ENCODE measurements at places on chromosomes 12 and 14.

- DNase-seq = no peak
Measured at GRCh38 chr12:130521375-130522124, 183.9 kb downstream of the PIWIL1 start.

DNA sequence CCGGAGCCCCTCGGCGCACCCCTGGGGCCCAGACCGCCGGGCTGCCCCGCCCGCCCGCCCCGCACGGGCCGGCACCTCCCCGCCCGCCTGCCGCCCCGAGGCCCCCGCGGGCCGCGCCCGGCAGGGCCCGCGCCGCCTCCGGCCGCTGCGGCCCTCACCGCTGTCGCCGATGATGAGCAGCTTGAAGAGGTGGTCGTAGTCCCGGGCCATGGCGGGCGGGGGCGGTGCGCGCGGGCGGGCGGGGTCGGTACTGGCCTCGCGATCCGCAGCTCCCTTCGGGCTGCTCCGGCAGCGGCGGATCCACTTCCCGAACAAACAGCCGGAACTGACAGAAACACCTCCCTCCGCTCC lies at the start of gene RAB35:
RAB35 (minus strand) TSS at position 313 of the 351 bp plus-strand sequence; CDS start at position 210, 103 bp downstream.
- DNase-seq = no peak

- no peak for DNase-seq
Measured at GRCh38 chr12:127051139-127051538, 1215.8 kb upstream of the TMEM132C start.

GRCh38 chr14:101028971-101029667 lies 125.6 kb upstream of the RTL1 start:
- no peak for DNase-seq

DNA sequence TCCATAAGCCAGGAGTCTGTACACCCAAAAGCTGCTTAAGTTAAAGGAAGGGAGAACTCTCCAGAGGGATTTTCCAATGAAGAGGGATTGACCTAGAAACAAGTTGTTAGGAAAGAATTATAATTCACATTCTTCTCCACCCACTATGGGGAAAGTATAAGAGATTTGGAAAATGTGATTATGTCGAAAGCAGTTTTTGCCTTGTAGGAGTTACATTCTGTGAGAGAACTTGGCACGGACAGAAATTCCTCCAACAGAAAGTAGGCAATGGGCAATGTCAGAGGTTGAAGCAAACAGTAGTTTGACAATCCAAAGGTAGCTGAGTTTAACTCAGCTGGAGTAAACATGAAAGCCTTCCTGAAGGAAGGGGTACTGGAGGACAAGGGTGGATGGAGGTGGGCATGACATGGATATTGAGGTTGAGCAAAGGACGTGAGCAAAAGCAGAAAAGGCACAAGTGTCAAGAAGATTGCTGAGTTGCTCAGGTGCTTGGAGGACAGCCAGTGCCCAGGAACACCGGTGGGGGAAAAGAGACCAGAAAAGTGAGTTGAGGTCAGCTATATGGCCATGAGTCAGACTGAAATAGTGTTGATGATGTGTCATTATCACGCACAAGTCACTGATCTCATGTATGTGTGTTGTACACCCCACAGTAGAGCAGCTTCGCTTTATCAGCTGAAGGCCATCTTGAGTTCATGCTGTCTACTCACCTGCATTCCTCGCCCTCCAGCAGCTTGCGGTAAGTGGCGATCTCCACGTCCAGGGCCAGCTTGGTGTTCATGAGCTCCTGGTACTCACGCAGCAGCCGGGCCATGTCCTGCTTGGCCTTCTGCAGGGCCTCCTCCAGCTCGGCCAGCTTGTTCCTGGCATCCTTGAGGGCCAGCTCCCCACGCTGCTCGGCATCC lies 4.0 kb downstream of the KRT5 start:
- DNase-seq = no peak

- no peak for DNase-seq
Measured at GRCh38 chr14:63800083-63800482, 52.7 kb upstream of the SYNE2 start.

GRCh38 chr12:26878661-26879119 lies 45.7 kb upstream of the ITPR2 start:
- no peak for DNase-seq

DNA sequence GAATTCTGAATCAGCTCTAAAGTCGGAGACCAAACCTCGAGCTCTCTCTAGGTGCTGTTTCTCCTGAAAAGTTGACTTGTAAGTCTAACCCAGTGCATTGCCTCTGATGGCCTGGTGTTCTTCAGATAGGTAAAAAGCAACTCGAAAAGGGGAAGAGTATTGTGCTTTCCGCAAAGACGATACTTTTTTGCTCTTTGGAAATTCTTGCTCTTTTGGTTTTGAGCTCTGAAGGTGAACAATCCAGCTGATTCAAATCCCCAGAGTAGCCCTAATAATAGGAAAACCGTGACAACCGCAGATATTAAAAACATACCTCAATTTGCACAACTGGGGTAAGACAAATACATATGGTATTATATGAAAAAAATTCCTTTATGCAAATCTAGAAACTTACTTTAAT lies 447.4 kb downstream of the RAD51B start:
- no peak for DNase-seq

DNA sequence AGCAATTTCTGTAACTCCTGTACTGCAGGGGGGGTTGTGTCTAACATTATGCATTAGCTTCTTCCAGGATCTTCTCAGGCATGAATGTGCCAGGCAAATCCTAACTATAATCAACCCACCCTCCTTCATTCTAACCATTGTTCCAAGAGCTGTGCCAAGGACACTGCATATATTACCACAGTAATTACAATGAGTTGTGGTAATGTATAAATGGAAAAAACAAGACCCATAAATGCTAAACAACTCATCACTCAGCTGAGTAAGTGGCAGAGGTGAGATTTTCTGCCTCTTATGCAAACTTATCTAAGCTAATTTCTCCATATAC lies 80.6 kb downstream of the PRKD1 start:
- DNase-seq = no peak

GRCh38 chr12:19666070-19666469 lies 226.8 kb downstream of the AEBP2 start:
- no peak for DNase-seq

DNA sequence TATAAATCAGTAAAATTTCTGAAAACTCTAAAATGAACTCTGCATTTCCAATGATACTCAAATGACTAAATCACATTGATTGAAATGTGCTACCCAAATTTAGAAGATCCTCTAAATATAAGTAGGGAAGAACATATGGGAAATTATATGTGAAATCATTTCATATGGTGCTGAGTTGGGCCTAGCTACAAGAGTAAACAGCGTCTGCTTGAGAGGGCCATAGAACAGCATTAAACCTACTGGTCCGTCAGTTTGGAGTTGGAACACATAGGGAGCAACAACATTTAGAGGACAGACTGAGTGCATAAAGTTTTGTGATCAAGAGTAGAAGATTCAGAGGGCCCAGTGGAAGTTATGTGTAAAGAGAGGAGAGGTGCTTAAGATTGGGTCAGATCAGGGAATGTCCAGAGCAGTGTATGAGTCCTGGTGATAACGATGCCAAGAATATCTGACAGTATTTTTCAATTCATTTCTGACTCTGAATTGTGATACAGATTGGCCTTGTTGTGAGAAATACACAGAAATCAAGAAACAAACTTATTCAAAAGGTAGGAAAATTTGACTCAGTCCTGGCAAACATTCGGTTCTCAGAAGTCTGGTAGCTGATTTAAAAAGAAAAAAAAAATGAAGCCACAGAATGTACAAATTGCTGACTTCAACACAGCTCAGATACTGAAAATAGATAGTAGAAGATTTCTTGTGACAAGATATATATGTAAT lies 362.2 kb downstream of the CCDC91 start:
- DNase-seq = no peak

DNA sequence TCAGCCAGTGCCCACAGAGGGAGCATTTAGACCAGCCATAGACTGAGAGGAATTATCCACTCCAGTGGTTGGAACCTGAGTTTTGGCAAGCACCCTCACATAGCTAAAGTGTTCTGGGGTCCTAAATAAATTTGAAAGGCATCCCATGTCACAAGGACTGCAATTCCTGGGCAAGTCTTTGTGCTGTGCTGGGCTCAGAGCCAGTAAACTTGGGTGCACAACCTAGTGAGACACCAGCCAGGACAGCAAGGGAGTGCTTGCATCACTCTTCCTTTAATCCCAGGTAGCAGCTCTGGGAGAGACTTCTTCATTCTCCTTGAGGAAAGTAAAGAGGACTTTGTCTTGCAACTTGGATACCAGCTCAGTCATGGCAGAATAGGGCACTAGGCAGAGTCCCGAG lies 142.0 kb upstream of the FSCB start:
- DNase-seq = no peak

- DNase-seq = no peak
Measured at GRCh38 chr12:47323802-47324201, 244.0 kb upstream of the AMIGO2 start.

DNA sequence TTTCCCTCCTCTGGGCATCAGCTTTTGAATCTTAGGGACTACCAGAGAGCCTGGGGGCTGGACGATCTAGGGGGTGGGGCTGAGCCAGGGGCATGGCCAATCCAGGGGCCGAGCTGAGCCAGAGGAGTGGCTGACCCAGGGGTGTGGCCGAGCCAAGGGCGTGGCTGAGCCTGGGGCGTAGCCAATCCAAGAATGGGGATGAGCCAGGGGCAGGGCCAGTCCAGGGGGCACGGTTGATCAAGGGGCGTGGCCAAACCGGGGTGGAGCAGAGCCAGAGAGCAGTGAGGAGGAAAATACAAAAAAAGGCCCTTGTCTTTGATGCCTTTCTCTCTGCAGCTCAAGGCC lies 219.3 kb upstream of the NOS1 start:
- no peak for DNase-seq

- no peak for DNase-seq
Measured at GRCh38 chr12:66085998-66086397, 44.6 kb downstream of the LLPH start.

- DNase-seq = no peak
Measured at GRCh38 chr12:121214166-121214777, 4.3 kb downstream of the P2RX4 start.

DNA sequence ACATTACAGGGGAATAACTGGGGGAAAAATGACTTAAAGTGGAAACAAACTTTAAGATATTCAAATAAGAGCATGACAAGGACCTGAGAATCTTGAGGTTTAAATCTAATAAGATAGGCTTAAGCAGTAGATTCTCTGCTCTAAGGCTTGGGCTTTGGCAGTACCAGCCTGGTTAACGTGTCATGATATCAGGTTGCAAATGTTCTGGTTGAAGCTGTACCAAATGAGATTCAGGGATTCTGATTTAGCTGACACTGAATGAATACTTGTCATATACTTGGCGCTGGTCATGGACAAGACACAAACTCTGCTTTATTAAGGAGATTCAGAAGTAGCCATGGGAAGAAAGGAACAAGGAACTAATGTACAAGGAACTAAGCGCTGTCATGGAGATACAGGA lies 6.1 kb downstream of the TCP11L2 start:
- no peak for DNase-seq

DNA sequence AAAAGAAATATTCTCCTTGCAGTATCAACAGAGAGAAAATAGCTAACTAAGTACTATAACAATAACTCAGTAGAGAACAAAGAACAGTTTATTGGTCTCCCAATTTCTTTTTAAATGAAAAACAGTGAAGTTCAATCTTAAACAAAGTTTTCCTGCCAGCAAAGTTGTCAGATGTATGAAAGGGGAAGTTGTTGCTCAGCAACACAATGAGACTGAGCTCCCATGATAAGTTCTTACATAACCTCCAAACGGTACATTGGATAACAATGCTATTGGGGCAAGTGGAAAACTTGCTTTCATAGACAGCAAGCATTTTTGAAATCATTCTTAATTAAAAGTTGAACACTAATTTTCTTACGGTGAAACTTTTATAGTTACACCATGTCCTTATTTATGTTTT lies 94.9 kb downstream of the ALG10B start:
- no peak for DNase-seq

GRCh38 chr14:24975393-24975792 lies 74.6 kb downstream of the STXBP6 start:
- no peak for DNase-seq

GRCh38 chr12:69828897-69829296 lies 3.9 kb downstream of the MYRFL start:
- DNase-seq = no peak

GRCh38 chr12:88833641-88834116 lies 253.4 kb upstream of the KITLG start:
- no peak for DNase-seq

GRCh38 chr14:36822685-36823084 lies 161.0 kb downstream of the PAX9 start:
- no peak for DNase-seq

DNA sequence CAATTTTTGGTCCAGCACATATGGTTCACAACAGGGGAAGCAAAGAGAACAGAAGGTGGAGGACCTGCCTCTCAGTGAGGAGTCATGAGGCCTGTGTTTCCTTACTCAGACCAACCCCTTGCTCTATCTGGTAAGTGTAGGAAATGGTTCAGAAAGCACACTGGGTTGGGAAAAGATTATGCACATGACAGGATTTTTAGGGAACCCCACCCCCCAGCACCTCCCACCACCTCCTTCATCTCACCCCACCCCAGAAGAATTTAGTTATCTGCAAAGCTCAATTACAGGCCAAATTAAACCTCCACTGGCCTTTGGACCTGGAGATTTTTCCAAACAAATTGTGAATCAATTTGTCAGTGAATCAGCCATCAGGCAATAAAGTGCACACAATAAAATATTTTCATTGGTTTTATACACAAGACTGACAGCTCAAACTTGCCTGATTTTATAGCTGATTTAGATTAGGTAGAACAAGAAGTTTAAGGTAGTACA lies 132.8 kb downstream of the DACT1 start:
- no peak for DNase-seq

- no peak for DNase-seq
Measured at GRCh38 chr14:46048127-46048526, 603.5 kb downstream of the RPL10L start.

DNA sequence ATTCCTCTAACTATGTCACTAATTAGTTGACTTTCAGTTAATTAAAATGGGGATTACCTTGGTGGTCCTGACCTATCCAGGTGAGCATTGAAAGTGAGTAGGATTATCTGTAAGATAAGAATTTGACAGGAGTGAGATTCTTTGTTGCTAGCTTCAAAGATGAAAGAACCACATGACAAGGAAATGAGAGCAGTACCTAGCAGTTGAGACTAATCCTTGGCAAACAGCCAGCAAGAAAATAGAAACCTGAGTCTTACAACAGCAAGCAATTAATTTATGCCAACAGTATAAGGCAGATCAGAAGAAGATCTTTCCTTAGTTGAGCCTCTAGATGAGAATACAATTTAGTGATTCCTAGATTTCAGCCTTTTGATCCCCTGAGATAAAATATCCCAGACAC lies 1058.4 kb downstream of the LRFN5 start:
- DNase-seq = no peak

- peak; percentile 40 for DNase-seq
Measured at GRCh38 chr12:120639771-120640721, at the start of gene CABP1. CABP1 (plus strand) TSS chr12:120640626; CDS start chr12:120640686, 60 bp downstream.
